ENCODE measurements at places on chromosomes 4 and X. TPM values are rescaled to one million over a fixed set of nuclear protein-coding genes. Genes with fewer than 3 reads are reported as not detected.

- DNase-seq, result no peak
These were observed 10.6 kb upstream of the CTSO start for GRCh38 chr4:155964016-155964891.

- no peak for DNase-seq
These were observed 74.3 kb upstream of the IGFBP7 start for GRCh38 chr4:57184378-57185029.

DNA sequence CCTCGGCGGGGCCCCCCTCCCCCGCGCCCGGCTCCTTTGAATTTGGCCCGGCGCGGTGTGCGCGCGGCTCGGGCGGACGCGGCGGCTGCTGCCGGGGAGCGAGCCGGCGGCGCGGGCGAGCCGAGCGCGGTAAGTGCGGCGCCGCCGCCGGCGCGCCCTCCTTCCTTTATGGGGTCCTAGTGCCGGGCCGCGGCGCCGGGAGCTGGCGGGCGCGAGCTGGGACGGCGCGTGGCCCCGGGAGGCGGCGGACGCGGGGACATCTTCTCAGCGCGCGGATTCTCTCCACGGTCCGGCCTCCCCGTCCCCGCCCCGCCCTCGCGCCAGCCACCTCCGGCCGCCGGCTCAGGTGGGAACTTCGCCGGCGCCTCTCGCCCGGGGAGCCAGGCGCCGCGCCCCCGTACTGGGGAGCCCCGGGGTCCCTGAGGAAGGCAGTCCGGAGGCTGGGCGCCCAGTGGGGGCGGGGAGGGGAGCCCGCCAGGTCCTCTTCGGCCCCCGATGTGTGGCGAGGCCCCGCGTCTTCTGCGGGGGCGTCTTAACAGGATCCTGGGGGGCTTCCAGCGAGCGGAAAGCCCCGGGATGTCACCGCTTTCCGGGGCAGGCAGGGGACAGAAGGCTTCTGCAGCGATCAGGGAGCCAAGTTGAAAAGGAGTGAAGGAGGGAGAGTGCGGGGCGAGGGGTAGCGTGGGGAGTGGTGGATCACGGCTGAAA, 98.4 kb upstream of the TENM3 start:
- no peak for DNase-seq

DNA sequence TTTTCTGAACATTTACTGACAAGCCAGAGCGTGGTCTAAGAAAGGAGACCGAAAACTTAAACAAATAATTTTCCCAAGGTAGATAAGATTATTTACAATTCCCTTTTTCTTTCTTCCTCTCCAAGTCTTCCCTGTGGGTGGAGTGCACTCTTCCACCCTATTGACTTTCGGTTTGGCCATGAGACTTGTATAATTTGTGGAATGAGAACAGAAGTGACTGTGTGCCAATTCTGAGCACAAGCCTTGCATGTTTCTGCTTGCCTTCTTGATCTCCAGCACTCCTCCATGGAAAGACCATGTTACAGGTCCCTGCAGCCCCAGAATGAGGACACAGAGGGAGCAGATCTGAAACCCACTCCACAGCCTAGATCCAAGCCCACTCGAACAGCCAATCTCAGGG, 150.0 kb upstream of the HPGD start:
- DNase-seq, result no peak

DNA sequence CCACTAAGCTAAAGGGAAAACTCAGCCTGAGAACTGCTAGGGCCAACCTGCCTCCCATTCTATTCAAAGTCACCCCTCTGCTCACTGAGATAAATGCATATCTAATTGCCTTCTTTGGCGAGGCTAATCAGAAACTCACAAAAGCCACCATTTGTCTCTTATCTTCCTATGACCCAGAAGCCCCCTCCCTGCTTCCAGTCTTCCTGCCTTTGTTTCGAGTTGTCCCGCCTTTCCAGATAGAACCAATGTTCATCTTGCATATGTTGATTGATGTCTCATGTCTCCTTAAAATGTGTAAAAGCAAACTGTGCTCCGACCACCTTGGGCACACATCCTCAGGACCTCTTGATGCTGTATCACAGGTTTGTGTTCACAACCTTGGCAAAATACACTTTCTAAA, 459.8 kb downstream of the FSTL5 start:
- no peak for DNase-seq

DNA sequence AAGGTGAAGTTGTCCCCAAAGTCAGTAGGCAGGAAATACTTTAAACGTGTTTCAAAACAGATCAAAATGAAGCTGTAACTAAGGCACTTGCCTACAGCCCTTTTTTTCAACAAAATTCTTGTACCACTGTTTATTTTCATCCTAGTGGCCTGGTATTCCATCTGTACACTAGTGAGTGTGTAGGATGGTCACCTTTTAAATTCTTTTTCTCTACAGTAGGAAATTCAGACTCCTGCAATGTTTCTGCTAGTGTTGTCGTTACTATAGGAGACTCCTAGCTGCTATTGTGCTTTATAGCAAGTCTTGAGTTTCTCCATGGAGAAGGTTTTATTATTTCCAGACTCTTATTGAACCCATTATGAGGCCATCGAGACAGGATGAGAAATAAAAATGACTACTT, 7.0 kb upstream of the NHS start:
- DNase-seq, result no peak

DNA sequence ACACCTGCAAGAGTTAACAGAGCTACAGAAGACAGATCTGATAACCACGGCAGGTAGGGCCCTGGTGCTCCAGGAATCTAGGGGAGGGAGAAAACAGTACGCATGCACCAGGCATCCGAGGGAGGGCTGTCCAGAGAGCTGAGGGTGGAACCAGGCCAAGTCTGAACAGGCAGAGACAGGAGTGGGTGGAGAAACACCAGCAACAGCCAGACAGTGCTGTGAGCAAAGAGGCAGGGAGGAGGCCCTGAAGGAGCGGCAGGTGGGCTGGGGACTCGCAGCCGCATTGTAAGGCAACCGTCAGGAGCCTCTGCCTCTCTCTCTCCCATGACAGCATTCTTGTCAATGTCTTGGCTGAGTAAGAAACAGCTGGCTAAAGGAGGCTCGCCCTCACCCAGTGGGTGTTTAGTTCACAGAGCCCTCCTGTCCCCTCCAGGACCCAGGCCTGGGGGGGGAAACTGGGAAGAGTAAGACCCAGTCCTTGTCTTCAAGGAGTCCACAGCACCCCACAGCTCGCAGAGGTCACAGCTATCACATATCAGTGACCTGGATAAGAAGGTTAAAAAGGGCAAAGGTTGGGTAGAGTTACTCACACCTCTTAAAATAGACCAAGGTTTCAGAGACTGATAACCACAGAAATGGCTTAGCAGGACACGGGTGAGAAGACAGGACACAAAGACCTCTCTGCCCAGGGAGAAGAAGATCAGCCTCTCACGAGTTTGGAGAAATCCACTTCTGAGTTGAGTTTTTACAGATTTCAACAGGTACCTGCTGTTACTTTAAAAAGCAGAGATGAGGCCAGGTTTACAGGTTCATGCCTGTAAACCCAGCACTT, 10.5 kb downstream of the ACSL1 start:
- no peak for DNase-seq

- DNase-seq, result no peak
These were observed 970.4 kb downstream of the RPA4 start for GRCh38 chrX:97854086-97854485.

- no peak for DNase-seq
These were observed 63.2 kb upstream of the BMP3 start for GRCh38 chr4:80967346-80967745.

GRCh38 chrX:133606990-133607389, 191.7 kb upstream of the GPC4 start:
- no peak for DNase-seq

DNA sequence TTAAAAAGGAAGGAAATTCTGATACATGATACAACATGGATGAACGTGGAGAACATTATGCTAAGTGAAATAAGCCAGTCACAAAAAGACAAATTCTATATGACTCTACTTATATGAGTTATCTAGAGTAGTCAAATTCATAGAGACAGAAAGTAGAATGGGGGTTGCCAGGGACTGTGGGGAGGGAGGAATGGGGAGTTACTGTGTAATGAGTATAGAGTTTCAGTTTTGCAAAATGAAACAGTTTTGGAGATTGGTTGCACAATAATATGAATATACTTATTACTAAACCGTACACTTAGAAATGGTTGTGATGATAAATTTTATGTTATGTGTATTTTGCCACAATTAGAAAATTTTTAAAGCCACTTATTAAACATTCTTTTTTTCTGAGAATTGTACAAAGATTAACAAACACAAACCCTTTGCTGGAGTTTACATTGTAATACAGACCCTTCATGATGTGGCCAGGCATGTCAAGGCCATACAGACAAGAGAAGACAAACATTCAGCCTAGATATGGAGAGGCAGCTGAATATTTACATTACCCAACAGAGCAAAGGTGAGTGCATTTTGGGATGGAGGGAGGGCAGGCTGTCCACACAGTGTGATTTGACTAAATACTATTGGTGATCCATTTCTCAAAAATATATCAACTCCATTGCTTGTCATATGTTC, 21.2 kb upstream of the GPC3 start:
- no peak for DNase-seq

GRCh38 chr4:158630893-158631292, 40.8 kb downstream of the C4orf46 start:
- DNase-seq, result no peak

DNA sequence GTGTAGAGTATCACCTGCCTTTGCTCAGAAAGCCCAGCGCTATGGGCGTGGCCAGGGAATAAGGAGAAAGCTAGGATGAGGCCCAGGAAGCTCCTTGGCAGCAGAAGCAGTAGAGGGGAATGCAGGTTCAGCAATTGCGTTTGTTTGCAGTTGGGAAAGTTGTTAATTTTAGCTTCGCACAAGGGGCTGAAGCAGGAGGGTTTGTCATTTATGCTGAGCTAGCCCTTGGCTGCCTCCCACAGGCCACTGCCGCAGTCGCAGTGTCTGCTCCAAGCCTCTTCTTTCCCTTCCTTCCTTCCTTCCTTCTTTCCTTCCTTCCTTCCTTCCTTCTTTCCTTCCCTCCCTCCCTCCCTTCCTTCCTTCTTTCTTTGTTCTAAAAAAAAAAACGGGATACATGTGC, 21.5 kb downstream of the FRMPD3 start:
- DNase-seq, result no peak

DNA sequence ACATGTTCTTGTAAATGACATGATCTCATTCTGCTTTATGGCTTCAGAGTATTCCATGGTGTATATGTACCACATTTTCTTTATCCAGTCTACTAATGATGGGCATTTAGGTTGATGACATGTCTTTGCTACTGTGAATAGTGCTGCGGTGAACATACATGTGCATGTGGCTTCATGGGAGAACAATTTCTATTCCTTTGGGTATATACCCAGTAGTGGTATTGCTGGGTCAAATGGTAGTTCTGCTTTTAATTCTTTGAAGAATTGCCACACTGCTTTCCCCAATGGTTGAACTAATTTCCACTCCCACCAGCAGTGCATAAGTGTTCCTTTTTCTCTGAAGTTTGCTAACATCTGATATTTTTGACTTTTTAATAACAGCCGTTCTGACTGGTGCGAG, 1080.3 kb downstream of the CCSER1 start:
- no peak for DNase-seq

GRCh38 chr4:107034996-107035818, 906 bp downstream of the DKK2 start:
- DNase-seq, result no peak

GRCh38 chrX:68842781-68843581, 14.2 kb downstream of the EFNB1 start:
- no peak for DNase-seq

DNA sequence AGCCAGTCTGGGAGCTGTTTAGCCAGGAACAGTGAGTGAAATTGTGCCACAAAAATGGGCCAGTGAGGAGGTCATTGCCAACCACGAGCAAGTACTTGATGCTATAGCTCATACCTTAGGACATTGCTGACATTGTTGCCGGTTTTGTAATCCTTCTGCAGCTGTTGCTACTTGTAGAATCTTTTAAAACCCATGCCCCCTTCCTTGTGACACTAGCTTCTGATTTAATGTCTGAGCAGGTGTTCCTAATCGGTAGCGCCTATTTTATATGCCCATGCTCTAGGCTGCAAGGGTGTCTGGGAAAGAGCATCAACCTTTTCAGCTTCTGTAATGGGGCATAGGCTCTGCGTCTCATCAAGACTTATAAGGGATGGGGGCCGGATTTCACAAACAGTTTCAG, 2.6 kb downstream of the POLA1 start:
- DNase-seq, result no peak

GRCh38 chrX:22627576-22627975, 354.9 kb downstream of the CBLL2 start:
- no peak for DNase-seq

GRCh38 chr4:76219299-76220055, 5.9 kb upstream of the SCARB2 start:
- DNase-seq, result no peak

- no peak for DNase-seq
These were observed 19.5 kb upstream of the ANXA3 start for GRCh38 chr4:78532046-78532445.

- no peak for DNase-seq
These were observed 9.6 kb downstream of the GTPBP6 start for GRCh38 chrX:308821-309520.

- DNase-seq, result no peak
These were observed 162.5 kb downstream of the GASK1B start for GRCh38 chr4:158010361-158010760.

DNA sequence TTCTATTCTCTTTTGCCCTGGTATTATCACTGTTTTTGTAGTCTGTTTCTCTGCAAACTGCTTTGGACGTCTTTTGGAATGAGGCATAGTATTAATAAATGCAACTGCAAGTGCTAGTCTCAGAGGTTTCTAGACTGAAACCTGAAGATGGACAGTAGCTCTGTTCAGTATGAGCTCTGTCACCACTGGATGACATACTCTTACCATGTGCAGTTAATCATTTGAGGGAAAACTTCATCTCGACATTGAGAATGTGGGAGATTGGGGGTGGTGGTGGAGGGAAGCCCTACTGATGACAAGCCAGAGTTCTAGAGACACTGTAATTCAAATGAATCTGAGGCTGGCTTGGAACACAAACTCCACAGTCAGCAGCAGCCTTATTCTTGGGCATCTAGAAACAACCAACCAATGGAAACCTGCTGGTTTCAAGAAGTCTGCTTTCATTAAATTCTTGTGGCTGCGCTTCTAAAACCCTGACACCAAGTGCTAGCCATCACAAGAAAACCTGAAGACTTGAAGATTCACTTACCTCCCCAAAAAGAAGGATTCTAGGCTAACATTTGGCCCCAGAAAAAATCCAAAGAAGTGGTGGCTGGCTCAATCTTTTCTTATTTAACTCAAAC, 161.7 kb downstream of the RASL11B start:
- DNase-seq, result no peak

- no peak for DNase-seq
These were observed 46.7 kb upstream of the MXRA5 start for GRCh38 chrX:3393178-3393577.

The HNRNPD gene
- 235 TPM for total RNA-seq

The TCEAL9 gene
- not detected for total RNA-seq

The HSFX4 gene
- not detected for total RNA-seq

The PLXNB3 gene
- total RNA-seq, result not detected

The EDNRA gene
- not detected for total RNA-seq

The MTCP1 gene
- total RNA-seq, result 17.0 TPM

The CXorf49 gene
- not detected for total RNA-seq

The SMR3B gene
- total RNA-seq, result not detected

Data from CD4-positive, alpha-beta T cell (primary cell).